Endothelial cell of umbilical vein (primary cell): ENCODE measurements at places on chromosomes 13 and 19. TPM values are rescaled to one million over a fixed set of nuclear protein-coding genes. Genes with fewer than 3 reads are reported as not detected.

Gene SYNGR4
- total RNA-seq = not detected in 2 replicates

Gene CD33
- total RNA-seq = not detected in 2 replicates

Gene MRPS12
- 46.0 and 49.3 TPM in 2 replicates for total RNA-seq

Gene REEP6
- 1.5 and 1.8 TPM in 2 replicates for total RNA-seq

Gene ZNF93
- 5.6 and 9.9 TPM in 2 replicates for total RNA-seq

Gene NLRP11
- total RNA-seq = not detected in 2 replicates

Gene MBD3L3
- total RNA-seq = not detected in 2 replicates

Gene FBXL3
- total RNA-seq = 35.9 and 37.8 TPM in 2 replicates

Gene DNAJC15
- total RNA-seq = 20.9 and 21.8 TPM in 2 replicates

Gene STAP2
- total RNA-seq = 11.8 and 12.2 TPM in 2 replicates

Gene PRR19
- total RNA-seq = 1.0 and 1.5 TPM in 2 replicates

Gene KCNRG
- total RNA-seq = 0.83 and 0.86 TPM in 2 replicates

Gene PLPPR3
- total RNA-seq = 0.76 and 1.2 TPM in 2 replicates

Gene CD22
- not detected in 2 replicates for total RNA-seq
